ENCODE measurements at places on chromosomes 1 and 21.

DNA sequence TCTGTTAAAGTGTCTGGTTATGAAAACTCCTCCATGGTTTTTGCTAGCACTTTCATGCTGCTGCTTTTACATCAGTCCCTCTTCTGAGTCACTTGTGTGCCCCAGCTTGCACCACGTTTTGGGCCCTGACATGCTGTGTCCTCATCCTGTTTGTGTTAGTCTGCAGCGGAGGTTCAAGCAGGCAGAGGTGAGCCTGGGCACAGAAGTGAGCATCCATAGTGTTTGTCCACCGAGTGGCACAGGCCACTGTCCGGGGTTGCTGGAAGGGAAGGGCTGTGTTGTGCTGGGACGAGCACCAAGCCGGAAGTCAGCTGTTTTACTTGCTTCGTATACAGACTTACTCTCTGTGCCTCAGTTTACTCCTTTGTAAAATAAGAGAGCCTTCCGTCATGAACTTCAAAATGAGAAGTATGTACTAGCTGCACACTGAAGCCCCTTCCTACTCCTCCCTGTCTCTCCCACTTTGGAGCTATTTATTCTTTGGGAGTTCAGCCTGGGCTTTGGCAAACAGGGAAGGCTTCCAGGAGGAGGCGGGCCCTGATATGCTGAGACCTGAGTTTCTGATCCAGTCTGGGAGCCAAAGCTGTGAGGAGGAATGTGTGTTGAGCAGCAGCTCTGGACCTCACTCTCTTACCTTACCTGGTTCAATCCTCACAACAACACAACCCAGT lies 10.7 kb upstream of the LAPTM5 start:
- no peak for DNase-seq

DNA sequence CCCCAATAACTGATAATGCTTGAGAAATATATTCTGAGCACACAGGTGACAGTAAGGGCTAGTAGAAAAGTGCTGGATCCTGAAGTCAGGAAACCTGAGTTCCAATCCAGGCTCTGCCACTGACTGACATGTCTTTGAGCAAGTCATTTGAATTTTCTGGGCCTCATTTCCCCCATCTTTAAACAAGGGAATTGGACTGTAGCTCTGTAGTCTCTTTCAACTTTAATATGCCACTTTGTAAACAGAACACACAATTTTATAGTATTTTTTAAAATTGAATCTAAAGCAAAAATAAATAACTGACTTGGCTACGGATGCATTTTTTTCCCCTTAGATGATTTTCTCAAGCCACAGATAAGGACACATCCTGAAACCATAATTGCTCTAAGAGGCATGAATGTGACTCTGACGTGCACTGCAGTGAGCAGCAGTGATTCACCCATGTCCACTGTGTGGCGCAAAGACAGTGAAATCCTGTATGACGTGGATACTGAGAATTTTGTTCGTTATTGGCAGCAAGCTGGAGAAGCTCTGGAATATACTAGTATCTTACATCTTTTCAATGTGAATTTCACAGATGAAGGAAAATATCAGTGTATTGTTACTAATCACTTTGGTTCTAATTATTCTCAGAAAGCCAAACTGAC lies 37.0 kb downstream of the LRIG2 start:
- DNase-seq, result no peak

DNA sequence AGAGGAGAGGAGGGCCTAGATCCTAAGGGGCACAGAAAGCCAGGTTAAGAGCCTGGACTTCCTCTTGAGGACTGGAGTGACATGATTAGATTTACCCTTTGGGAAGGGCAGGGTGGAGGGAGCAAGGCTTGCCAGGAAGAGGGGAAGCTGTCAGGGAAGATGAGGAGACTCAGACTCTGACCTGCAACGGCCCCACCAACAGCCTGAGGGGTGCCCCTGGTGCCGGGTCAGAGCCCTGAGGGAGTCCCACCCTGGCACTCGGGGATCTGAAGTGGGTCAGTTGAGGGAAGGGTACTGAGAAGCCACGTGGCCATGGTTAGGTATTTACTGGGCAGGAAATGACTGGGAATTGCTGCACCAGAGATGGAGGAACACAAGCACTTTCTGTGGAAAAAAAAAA lies 9.8 kb downstream of the ECE1 start:
- no peak for DNase-seq

DNA sequence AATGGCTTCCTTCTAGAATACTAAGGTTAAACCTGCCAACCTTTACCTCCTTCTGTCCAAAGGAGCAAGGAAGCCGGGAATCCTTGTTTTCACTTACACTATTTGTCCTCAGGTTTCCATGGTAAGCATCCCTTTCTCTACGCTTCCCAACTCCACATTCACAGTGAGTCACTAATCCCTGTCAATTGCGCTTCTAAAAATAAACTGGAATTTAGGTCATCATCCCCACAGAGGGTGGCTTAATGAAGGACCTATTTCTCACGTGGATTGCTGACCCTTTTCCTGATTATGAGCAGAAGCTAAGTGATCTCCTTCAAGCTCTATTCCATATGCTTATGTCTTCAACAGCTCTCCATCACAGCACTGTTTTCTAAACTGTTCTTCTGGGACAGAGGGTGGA lies 39.9 kb upstream of the ABCA4 start:
- peak; percentile 33 for DNase-seq

- DNase-seq, result no peak
These were observed 1.4 kb upstream of the DPH2 start for GRCh38 chr1:43968348-43968948.

- DNase-seq, result no peak
These were observed 1.1 kb downstream of the PIK3CD start for GRCh38 chr1:9652379-9653209.

GRCh38 chr1:150159550-150159949 lies 9.8 kb downstream of the PLEKHO1 start:
- no peak for DNase-seq

- DNase-seq, result no peak
These were observed 223.0 kb downstream of the PBX1 start for GRCh38 chr1:164781972-164782371.

DNA sequence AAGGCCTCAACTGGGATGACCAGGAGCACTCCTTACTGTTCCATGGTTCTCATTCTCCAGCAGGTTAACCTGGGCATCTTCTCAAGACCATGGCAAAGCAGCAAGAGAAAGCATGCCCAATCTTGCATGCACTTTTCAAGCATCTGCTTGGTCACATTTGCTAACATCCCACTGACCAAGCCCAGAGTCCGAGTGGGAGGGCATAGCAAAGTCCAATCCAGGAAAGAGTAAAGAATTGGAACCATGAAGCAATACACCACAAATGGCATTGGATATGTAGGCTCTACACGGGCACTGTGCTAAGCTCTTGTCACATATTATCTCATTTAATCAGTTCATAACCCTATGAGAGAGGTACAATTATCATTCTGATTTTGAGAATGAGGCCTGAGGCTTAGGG lies 73.6 kb downstream of the PAPPA2 start:
- DNase-seq, result no peak

DNA sequence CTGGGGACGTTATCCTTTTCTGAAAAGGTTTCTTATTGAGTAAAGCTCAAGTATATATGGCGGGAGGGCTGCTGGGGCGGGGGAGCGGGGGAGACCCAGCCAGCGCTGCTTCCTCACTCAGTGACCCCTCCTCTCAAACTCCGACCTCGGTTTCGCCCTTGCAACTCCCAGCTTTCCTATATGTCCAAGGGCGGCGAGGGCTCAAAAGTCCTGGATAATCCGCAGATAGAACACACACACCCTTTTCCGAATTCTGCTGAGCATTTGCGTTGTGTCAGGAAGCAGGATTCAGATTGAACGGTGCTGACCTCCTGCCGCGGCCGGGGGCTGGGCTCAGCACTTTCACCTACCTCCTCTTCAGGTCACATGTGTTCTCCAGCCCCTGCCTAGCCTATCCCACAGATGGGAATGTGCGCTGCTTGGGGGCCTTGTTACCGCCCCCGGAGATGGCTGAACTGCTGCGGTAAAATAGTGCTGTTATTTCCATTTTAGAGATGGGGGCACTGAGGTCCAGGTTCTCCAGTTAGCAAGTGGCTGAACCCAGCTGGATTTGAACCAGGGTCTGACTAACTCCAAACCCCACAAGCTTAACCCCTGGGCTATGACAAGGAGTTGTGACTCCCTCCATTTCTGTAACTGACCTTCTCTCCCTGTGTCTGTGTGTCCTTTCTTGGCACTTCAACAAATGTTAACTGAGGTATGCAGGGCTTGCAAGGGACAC lies 795 bp upstream of the AHDC1 start:
- DNase-seq, result peak; percentile 15

- no peak for DNase-seq
These were observed 599.6 kb downstream of the PTPRU start for GRCh38 chr1:29835874-29836273.

DNA sequence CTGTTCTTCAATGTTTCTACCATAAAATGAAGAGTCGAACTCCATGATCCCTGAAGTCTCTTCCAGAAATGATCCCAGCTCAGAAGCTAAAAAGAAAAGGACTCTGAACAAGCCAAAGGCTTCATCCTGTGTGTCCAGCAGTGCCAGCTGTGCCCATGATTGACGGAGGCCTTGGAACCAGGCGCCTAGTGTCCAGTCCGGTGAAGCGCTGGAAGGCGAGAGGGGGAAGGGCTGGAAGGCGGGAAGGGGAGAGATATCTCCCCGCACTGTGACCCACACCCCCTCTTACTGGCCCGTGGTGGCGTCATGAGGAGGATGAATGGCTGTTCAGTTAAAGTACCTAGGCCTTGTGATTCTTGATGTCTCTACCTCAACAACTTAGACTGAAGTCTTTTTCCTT lies 10.4 kb upstream of the PLEKHA6 start:
- no peak for DNase-seq

DNA sequence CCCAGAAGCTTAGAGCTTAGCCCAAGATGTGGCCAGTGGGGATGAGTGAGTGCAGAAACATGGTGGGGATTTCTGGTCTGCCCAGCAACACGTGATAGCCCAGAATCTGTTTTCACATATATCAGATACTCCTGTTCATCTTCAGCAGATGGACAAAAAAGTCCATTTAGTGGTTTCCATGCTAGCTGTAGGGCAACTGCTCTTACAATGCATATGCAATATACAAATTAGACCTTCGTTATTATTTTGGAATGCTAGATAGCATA lies 96.9 kb upstream of the SGIP1 start:
- no peak for DNase-seq

- no peak for DNase-seq
These were observed 6.1 kb downstream of the C1orf159 start for GRCh38 chr1:1109743-1110142.

DNA sequence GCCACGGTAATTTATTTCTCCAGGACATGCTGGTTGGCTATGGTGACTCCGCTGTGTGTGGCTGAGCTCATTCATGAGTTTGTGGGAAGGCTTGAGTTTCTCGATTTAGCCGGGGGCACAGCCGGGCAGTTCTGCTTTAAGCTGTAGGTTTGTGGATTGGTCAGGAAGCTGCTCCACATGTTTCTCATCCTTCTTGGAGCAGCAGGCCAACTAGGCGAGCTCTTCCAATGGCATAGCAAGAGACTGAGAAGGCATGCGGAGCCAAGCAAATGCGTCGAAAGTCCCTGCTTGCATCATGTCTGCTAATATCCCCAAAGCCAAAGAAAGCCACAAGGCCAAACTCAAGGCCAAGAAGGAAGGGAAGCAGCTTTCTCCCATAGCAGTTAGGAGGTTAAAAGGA lies 71.6 kb upstream of the GREM2 start:
- DNase-seq, result no peak

GRCh38 chr1:94903280-94904009 lies 23.5 kb downstream of the CNN3 start:
- no peak for DNase-seq

GRCh38 chr21:33848249-33848953 lies 67.2 kb downstream of the ATP5PO start:
- DNase-seq, result peak; percentile 82

- no peak for DNase-seq
These were observed 15.2 kb downstream of the PTPRF start for GRCh38 chr1:43545695-43546387.

GRCh38 chr1:163796394-163796821 lies 474.7 kb downstream of the NUF2 start:
- DNase-seq, result no peak

Measured in SHP77 (cell line).